ENCODE measurements at places on chromosomes 4 and X. TPM values are rescaled to one million over a fixed set of nuclear protein-coding genes. Genes with fewer than 3 reads are reported as not detected.
A peak's percentile ranks its signal among the peaks of the same experiment; 100 is the strongest.

GRCh38 chrX:44157858-44158257 lies 184.7 kb upstream of the NDP start:
- peak; percentile 77 for ATAC-seq

GRCh38 chr4:145545538-145546174 lies 64.0 kb downstream of the SMAD1 start:
- peak; percentile 65 for ATAC-seq

CCDC149 gene
- total RNA-seq: 33.6 TPM

DNA sequence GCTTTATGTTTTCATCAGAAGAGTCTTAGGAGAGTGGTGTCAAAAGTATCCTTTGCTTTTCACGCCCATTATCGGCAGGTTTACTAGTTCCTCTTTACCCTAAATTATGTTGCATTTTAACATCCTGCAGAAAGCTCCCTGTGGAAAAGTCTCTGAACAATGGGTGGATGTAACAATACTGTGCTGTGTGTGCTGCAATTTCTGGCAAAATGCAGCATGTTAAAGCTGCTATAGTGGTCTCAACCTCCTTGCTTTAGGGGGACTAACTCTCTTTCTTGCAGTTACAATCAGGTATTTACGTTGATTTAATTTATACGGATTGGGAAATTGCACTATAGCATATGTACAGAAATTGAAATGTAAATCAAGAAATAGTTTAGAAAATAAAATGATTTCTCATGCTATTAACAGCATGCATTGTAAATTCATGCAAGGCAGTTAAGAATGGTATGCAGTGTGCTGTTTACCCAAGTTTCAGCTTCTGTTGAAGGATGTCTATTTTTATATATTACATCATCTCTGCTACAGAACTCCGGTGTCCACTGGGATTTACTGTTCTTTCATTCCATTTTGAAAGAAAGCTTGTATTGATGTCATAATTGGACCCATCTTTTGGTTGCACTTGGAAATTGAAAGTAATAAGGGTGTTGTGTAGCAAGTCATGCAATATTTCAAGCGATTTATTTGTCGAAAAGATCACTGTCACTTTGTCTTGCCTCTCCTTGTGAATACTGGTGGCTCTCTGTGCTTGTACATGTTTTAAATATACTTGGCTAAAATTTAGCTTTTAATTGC lies 145.7 kb downstream of the RAPGEF2 start:
- peak; percentile 92 for ATAC-seq

- no peak for ATAC-seq
Measured at GRCh38 chr4:173448103-173448502, 49.2 kb upstream of the SCRG1 start.

GRCh38 chrX:2697306-2697705 lies 6.2 kb downstream of the CD99 start:
- no peak for ATAC-seq

All from gastroesophageal sphincter (tissue), 4 donors.